ENCODE measurements at places on chromosomes 12 and 14. TPM values are rescaled to one million over a fixed set of nuclear protein-coding genes. Genes with fewer than 3 reads are reported as not detected.

DNA sequence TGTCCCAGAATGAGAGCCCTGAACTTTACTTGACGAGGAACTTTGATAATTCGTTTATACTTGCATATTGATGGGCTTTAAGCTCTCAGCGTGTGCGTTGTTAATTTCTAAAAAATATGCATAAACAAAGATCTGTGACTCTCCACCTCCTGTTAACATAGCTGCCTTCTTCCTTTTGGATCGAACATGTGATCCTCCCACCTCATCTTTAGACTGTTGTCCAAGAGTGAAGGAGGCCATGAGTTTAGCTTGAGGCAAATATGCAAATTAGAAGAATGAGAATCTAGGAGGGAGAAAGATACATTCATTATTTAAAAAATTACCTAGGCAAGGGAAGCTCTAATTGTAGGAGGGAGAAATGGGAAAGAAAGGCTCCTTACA is 617 bp downstream of the TTC8 start:
- DNase-seq = no peak

GRCh38 chr12:113260636-113261300 is 39.5 kb downstream of the TPCN1 start:
- DNase-seq = no peak

- DNase-seq = no peak
Observed at GRCh38 chr14:68449561-68450181, 343.2 kb downstream of the ZFP36L1 start.

HOXC12 gene
- total RNA-seq = not detected

ATP5MC2 gene
- 253 TPM for total RNA-seq

NKX2-1 gene
- total RNA-seq = not detected
